ENCODE measurements at places on chromosomes 5 and 9.
A peak's percentile ranks its signal among the peaks of the same experiment; 100 is the strongest.

DNA sequence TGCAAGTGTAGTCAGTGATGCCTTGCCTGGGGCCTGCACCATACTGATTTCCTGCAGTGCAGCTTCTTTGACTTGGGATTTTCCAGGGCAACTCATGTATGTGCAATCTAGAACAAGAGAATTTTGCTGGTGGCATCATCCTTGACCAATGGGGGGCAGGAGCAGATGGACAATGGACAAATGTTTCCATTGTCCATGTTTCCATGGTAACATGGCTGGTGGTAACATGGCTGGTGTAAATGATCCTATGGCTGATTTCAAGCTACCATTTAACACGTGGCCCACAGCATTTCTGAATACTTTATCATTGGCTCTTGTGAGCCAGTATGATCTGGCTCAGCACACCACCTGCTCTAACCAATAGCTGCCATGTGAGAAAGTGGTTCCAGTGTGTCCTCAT is 130.1 kb upstream of the OSMR start:
- DNase-seq: peak; percentile 69

- DNase-seq: no peak
Observed at GRCh38 chr5:50929174-50929573, 262.7 kb downstream of the PARP8 start.

GRCh38 chr5:133754575-133755169 is 142.3 kb upstream of the FSTL4 start:
- DNase-seq: peak; percentile 39

DNA sequence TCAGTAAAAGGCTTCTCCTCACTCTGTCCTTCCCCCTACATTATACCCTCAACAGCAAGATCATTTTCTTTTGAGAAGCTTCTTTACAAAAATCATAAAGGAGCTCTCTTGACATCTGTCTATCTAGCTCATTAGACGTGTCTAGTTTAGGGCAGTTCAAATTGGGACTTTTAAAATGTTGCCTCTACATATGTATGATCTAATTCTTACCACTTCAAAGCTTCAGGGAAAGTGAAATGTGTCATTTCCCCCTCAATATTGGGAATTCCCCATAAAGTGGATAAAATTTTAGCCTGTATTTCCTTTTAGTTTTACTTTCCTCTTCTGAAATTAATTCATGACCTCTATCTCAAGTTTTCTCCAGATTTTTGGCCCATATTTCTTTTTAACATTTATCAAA is 323.7 kb downstream of the ARRDC3 start:
- peak; percentile 3 for DNase-seq

DNA sequence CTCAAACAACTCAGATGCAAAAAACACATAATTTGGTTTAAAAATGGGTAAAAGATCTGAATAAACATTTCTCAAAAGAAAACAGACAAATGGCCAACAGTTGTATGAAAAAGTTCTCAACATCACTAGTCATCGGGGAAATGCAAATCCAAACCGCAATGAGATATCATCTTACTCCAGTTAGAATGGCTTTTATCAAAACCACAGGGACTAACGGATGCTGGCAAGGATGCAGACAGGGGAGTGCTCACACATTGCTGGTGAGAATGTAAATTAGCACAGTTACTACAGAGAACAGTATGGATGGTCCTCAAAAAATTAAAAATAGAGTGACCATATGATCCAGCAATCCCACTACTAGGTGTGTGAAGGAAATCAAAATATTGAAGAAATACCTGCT is 589.1 kb upstream of the ADAMTS16 start:
- no peak for DNase-seq

DNA sequence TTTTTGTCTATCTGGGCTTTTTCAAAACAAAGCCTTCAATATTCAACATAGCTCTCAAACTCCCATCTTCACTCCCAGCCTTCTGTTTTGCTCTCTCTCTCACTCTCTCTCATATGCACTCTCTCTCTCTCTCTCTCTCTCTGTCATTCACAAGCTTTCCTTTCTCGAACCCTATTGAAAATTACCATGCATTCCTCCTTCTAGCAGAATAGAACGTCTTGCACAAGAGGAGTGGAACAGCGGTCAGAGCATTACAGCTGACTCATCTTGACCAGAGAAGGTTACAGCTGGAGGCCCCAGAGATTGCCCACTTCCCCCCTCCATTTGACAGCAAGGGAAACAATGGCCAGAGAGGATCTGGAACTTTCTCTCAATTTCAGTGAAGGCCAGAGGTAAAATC is 51.0 kb upstream of the LIFR start:
- no peak for DNase-seq

DNA sequence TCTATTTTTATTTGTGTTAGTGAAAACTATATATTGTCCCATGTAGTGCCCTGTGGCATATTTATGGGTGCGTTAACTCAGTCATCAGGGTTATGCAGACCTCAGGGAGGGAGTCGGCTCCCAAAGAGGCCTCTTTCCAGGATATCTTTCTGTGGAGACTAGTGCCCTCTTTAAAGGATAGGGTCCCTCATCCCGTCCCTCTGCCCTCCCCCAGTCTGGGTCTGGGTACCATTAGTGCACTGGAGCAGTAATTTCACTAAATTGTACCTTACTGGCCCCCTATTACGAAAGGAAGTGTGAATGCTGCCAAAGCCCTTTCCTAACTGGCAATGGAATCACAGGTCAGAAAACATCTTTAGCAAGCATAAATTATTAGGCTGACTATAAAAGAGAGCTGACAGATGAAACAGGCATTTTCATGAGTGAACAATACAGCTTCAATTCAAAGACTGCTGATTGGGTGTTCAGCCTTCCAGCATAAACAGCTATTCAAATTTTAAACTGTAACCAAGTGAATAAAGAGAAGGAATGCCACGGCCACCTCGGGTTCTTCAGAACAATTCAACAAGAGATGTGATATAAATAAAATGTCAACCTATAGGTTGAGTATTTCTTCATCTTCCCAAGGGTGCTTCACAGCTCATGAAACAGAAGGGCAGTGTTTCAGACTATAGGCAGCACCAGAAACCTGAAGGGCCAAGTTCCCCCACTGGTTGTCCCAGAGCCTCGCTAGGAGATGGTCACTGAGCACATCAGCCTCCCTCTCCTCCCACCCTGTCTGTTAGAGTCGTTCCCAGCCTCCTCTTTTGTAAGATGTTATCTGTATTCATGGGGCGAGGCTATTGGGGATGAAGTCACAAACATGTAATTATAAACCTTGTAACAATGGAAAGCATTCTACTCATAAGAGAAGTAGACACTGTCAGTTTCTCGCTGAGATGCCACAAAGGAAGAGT is 318.7 kb downstream of the TMEM161B start:
- no peak for DNase-seq

- no peak for DNase-seq
Observed at GRCh38 chr5:125703616-125704015, 719.6 kb upstream of the GRAMD2B start.

DNA sequence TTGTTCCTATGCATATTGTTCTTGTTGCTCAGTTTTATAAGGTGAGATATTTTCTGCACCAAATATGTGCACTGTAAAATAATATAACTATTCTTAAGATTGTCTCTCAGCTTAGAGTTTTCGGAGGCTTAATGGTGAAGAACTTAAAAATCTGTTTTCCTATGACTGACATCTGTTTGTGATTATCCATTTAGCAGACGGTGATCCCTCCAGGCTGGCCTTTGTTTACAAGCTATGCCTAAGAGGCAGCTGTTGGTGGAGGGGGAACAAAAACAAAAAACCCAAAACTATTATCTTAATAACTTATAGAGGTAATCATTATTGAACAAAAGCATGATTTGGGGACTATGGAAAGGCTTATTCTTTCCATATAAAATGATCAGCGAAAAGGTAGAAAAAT is 658 bp downstream of the PDCD1LG2 start:
- no peak for DNase-seq

DNA sequence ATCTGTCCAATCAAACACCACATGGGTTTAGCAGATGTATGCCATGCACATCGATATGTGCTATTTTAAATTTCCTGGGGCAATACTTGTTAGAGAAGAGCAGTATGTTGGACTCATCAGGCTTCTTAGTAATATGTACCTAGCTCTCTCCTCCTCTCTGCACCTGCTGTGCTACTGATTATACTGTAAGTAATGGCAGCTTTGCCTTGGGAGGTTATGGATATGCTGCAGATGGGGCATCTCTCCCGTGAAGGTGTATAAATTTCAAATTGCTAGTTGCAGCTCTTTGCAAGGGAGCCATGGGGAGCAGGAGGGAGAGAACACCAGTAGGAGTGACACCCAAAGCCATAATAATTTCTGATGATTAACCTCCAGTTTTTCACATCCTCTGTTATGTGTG is 101.5 kb downstream of the SPATA31D1 start:
- DNase-seq: no peak

- no peak for DNase-seq
Observed at GRCh38 chr5:115465431-115465830, 79.1 kb downstream of the FEM1C start.

DNA sequence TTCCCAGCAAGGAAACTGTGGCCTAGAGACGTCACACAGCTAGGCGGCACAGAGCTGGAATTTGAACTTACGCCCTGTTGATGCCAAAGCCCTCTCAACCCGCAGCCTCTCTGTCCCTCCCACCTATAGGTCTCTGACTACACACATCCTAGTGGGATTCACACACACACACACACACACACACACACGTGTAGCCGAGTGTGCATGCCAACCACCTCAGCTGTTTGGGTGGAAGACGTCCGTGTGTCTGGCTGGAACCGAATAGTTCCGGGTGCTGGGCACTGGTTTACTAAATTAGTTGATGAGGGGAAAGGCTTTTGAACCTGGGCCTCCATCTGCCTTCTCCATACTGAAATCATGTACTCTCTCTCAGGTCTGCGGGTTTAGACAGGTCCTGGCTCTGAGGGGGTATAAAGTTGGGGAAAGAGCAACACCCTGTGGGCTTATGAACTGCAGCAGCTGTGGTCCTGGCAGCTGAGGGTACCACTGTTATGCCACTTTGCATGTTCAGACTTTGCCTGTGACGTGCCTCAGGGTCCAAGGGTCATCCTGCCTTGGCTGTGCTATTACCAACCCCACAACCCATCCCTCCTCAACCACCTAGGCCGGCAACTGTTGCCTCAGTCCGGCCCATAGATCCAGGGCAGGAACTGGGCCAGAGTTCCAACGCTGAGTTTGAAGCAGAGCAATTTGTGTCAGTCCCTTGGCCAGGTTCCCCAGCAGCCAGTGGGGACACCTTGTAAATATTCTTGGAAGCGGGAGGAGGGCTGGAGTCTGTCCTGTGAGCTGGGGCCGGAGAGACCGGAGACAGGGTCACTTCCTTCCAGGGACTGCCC is 50.5 kb downstream of the PSD2 start:
- DNase-seq: no peak

DNA sequence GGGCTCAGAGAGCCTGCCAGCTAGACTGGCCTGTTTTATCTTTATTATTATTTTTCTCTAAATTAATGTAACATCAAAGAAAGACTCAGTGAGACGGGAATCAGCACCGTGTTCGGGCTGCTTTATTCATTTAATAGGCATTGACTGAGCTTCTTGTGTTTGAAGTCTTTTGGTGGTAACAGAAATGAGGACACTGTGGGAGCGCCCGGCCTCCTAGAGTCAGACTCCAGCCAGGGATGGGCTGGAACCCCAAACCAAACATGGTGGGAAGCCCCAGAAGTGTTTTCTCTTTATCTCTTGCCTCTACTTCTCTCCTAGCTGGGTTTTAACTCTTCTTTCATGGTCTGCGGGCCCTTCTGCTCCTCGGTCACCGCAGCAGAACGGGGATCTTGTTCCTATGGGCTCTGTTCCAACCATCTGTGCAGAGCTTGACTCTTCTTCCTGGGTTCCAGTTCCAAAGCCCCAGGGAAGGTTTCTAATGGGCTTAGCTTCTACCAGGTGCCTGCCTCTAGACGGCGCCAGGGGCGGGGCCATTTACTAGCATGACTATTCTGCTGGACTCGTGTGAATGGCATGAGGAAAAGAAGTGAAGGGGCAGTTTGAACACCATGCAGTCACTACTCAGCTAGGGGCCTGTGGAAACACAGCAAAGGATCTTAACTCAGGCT is 123.8 kb downstream of the FGF18 start:
- DNase-seq: no peak

GRCh38 chr5:2921176-2921575 is 169.7 kb upstream of the IRX2 start:
- no peak for DNase-seq

DNA sequence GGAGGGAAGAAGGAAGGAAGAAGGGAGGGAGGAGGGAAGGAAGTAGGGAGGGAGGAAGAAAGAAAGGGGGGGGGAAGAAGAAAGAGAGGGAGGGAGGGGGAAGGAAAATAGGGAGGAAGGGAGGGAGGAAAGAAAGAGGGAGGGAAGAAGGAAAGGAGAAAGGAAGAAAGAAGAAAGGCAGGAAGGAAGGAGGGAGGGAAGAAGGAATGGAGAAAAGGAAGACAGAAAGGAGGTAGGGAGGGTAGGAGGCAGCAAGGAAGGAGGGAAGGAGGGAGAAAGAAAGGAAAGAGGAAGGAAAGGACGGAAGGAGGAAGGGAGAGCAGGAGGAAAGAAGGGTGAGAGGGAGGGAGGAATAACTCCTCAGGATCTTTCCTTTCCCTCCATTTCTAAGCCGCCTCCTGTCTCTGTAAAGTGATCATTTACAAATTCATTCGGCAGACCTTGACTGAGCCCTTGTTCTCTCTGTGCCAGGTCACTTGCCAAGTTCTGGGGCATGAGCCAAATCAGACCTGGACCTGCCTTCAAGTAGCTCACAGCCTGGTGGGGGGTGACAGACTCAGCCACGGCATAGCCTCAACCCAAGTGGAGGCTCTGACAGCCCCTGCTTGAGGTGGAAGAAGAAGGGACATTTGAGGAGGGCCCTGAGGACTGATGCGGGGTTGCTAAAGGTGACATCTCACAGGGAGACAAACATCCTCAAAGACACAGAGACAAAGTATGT is 69.0 kb upstream of the HRH2 start:
- DNase-seq: no peak

GRCh38 chr5:9108162-9108561 is 437.7 kb downstream of the SEMA5A start:
- no peak for DNase-seq

DNA sequence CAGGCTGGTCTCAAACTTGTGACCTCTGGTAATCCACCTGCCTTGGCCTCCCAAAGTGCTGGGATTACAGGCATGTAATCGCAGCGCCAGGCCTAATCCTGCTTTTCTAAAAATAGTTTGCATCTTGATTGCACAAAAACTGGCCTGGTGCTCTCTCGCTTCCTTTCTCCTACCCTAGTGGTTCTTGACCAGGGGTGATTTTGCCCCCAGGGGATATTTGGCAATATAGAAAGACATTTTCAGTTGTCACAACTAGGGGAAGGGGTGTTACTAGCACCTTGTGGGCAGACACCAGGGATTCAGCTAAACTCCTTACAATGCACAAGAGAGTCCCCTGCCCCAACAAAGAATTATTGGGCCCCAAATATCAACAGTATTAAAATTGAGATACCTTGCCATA is 139.8 kb downstream of the DROSHA start:
- DNase-seq: no peak
